ENCODE measurements at places on chromosomes 7 and 10.
A peak's percentile ranks its signal among the peaks of the same experiment; 100 is the strongest.

GRCh38 chr10:97043563-97043855, 142.2 kb downstream of the SLIT1 start:
- no peak for DNase-seq

DNA sequence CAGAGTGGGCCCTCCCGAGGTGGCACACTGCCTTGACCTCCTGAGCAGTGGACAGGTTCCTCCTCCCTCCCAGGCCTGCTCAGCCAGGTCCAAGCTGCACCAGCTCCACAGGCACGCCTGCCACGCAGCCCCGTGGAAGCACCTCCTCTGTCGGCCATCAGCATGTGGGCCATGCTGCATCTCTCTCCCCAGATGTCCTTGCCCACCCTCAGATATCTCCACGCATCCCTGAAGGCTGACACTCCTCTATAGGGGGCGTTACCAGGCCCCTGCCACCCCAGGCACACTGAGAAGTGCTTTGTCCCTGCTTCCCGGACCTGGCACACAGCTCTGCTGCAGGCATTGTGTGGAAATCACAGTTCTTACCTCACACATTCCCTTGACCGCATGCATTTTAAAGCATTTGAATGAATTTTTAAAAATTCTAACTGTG, 598.5 kb downstream of the SDK1 start:
- DNase-seq, result no peak

GRCh38 chr10:4638099-4638498, 187.9 kb upstream of the AKR1E2 start:
- DNase-seq, result no peak

- DNase-seq, result no peak
These were observed 229.5 kb downstream of the BICC1 start for GRCh38 chr10:58742141-58742540.

DNA sequence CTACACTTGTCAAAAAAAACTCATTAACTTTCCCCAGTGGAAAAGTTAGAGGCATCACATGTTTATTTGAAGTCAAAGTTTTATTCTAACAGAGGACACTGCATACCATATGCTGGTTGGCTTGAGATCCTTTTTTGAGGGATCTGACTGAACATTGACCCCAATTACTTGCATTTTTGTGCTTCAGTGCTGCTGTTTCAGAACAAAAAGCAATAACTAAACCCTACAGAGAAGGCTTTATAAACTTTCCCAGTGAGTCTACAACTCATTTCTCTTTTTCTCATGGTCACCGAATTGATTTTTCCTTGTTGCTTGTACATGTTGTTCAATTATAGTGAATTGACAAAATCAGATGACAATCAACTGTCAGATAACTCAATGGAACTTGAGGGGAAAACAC, 69.3 kb upstream of the PHYHIPL start:
- no peak for DNase-seq

DNA sequence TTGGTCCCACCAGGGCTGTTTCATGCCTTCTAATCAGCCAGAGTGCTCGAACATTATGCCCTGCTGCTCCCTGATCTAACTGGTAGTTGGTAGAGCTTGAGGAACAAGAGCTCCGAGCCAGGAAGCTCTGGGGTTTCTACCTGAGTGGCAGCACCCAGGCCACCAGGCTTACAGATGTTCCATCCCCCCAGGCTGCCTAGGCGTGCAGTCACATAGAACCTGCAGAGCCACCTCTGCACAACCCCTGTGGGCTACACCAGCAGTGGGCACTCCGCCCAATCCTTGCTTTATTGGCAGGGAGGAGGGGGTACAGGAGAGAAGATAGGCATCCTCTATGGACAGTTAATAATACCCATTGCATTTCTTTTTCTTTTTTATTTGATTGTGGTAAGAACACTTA, 21.8 kb downstream of the MAP3K8 start:
- DNase-seq, result no peak

DNA sequence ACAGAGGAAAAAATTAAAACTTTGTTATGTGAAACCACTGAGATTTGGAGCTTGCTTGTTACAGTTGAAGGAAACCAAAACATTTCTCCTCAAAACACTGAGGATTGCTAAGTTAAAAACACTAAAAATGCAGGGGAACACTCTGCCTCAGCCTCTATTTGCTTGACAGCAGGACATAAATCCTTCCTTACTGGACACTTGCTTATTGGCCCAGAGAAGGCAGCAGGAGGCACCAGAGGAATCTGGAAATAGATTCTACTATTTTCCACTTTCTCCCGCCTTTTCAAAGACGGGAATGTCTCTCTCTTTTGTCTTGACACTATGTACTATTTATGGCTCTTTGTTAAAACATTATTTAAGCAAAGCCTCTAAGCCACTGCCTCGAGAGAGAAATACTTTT, 67.9 kb downstream of the MTURN start:
- DNase-seq, result no peak

GRCh38 chr7:30596721-30597120, 2.0 kb downstream of the GARS1 start:
- DNase-seq, result no peak

GRCh38 chr7:44240983-44241510, 40.3 kb downstream of the YKT6 start:
- peak; percentile 29 for DNase-seq

DNA sequence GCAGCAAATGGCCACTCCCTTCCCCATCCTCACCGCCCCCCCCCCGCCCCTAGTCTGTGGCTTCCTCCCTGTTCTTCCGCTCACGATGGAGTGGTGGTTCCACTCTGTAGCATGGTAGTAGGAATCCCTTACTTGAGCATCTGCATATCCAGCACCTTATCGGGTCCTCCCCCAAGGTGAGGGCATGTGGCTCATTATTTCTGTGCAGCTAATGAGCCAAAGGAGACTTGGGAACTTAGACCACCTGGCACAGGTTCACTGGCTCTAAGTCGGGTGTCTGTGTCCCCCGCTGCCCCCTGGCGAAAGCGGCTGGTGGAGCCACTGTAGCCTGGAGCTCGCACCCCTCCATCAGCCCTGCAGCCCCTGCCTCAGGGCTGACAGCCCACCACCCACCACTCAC, 22.8 kb upstream of the GPR26 start:
- DNase-seq, result no peak

DNA sequence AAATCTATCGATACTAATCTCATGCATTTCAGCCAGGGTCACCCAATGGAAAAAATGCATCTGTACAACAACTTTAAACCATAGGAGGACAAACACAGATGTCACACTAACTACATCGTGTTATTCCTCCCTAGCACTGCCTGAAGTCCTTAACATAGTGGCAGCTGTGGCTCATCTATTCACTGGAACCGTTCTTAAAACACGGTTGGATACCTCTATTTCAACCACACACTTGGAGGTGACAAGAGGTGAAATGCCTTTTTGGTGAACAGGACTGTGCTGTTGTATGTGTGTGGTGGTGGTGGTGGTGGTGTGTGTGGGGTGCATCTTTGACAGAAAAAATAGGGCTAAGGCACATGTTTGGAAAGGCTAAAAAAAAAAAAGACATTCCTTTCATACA, 93.1 kb downstream of the NRP1 start:
- no peak for DNase-seq

DNA sequence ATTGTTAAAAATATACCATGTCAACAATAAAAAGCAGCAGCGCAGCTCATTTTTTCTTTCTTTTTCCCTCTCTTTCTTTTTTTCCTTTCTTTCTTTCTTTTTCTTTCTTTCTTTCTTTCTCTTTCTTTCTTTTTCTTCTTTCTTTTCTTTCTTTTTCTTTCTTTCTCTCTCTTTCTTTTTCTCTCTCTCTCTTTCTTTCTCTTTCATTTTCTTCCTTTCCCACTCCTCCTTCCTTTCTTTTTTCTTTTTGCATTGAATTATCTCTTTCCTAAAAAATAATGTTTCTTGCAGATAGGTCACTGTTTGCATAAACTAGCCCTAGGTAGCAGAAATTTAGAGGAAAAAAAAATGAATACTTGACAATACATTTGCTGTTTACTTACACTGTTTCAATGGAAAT, 755.1 kb upstream of the COBL start:
- no peak for DNase-seq

DNA sequence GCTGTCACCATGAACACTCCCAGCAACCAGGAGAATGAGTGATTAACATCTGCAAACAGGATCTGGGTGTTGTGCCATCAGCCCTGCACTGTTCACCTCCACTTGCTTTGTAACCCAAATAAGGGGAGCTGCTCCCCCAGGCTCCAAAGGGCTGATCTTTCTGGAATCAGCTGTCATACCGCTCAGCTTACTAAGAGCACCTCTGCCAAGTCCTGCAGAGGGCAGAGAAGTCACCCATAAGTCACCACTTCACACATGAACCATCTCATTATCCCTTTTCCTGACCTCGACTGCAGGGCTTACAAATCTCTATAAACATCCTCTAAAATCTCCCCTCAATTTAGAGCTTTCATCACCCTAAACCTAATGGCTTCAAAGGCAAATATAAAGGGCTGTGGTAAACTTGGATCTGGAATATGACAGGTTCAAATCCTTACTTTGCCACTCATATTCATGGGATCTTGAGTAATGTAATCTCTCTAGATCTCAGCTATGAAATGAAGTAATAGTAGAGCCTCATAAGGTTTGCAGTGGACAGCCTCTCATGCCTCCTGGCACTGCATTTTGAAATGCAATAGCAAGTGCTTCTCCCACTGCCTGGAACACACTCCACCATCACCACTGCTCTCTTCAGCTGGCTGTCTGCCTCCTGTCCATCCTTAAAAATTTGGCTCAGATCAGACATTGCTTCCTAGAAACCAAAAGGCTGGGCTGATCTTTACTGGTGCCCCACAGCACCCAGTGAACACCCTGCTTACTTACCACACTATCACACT, 38.8 kb downstream of the ERLIN1 start:
- no peak for DNase-seq
